NCI-H1694 (cell line): ENCODE measurements at places on chromosomes 11 and 22.

GRCh38 chr22:45834241-45834640 is 142.7 kb downstream of the WNT7B start:
- DNase-seq, result no peak

GRCh38 chr11:132846075-132846474 is 686.2 kb downstream of the OPCML start:
- DNase-seq, result no peak

DNA sequence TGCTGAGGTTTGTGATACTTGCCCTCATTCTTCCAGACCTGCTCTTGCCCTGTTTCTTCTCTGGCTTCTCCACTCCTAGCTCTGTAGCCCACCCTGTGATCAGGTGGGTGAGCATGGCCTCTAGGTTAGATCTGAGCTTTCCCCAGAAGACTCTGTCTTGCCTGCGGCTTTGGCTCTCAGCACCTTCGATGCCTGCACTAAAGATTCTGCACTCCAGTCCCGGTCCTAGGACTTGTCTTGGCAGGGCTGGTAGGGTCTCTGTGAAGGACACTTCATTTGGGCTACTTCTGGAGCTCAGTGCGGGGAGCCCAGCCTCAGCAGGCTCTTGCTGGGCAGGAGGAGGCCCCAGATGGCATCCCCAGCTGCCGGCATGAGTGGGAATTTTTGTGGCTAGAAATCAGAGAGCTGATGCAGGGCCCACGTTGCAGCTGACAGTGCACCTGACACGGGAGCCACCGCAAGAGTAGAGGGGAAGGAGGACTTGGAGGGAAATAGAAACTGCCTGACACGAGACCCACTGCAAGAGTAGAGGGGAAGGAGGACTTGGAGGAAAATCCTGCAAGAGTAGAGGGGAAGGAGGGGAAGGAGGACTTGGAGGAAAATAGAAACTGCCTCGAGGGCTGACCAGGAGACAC is 226.9 kb upstream of the B3GAT1 start:
- DNase-seq, result no peak

DNA sequence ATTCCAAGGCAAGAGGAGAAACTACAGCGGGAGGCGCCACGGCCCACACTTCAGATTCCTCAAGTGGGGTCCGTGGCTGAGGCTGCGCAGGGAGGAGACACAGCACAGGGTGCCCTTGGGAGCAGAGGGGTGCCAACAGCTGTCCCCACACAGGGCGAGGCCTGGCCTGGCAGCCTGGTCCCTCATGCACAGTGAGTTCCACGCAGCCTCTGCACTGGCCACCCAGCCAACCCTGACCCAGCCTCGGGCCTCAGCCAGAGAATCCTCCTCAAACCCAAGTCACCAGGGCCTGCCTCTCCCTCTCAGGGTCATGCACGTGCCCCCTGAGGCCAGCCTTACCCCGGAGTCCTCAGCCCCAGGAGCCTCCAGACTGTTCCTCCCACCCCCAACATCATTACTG is 22.4 kb upstream of the MOB2 start:
- DNase-seq, result no peak

GRCh38 chr11:42205518-42205917 is 746.1 kb upstream of the LRRC4C start:
- DNase-seq, result no peak

GRCh38 chr11:133064152-133064877 is 468.0 kb downstream of the OPCML start:
- no peak for DNase-seq

- no peak for DNase-seq
These were observed 79.3 kb downstream of the CYP2R1 start for GRCh38 chr11:14812757-14813156.

- DNase-seq, result no peak
These were observed at the start of gene AHNAK for GRCh38 chr11:62546244-62546928. TSS of gene AHNAK (minus strand) at chr11:62546806. CDS start at chr11:62536098, 10,708 bp downstream.

GRCh38 chr22:40595497-40596234 is 40.9 kb downstream of the MRTFA start:
- DNase-seq, result no peak

DNA sequence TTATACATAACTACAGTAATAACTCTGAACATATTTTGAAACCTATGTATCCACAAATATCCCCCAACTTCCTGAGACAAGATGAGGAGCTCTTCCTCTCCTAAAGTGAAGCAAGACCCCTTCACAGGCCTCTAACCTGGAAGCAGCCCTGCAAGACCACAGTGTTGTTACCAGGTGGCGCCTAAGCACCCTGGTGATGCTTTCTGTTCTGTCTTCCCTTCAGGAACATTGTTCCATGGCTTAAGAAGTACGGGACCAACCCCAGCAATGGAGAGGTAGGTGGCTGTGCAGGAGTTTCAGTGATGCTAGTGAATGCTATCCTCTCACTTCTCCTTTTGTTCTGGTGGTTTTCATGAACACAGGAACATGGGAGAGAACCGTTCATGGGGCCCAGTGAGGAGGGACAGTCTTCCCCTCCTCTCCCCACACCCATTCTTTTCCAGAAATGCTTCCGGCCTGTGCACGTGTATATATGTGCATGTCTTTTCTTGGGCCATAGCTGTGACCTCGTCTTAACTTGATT is 6.4 kb downstream of the PPIL2 start:
- no peak for DNase-seq

DNA sequence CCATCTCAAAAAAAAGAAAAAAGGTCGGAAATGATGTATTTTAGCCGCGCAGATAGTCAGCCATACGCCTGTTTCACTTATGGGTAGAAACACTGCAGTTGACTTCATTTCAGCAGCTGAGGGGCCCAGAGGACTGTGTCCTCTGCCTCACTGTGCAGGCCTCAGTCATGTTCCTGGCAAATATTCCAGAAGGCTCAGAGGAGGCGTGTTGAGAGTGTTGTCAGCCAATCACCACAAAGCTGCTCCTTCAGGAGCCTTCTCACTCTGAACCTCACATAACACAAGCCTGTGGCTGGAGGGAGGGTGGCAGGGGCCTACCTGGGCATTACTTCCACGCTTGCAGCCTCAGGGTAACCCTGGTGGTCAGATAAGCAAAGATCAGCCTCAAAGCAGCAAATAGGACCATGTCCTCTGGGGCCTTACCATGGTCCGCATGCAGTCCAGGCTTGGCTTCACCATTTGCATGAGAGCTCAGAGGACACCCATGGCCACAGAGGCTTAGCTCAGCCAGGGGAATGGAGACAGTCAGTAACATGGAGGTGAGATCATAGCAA is 17.3 kb upstream of the TREH start:
- no peak for DNase-seq

GRCh38 chr22:23289851-23290724 is 109.8 kb downstream of the BCR start:
- peak; percentile 32 for DNase-seq
